GM12878 (cell line): ENCODE measurements at places on chromosomes 1 and 21. TPM values are rescaled to one million over a fixed set of nuclear protein-coding genes. Genes with fewer than 3 reads are reported as not detected.

- no peak for DNase-seq
Observed at GRCh38 chr1:1569341-1569740, 5.3 kb downstream of the SSU72 start.

GRCh38 chr1:245395680-245396079 lies 240.9 kb downstream of the KIF26B start:
- DNase-seq: no peak

Gene CORT
- total RNA-seq: 0.49 TPM in 1 of 2 replicates, not detected in the other

Gene DMBX1
- not detected in 2 replicates for total RNA-seq

Gene RGL1
- total RNA-seq: 18.6 and 20.6 TPM in 2 replicates
